ENCODE measurements at places on chromosomes 7 and 10.
A peak's percentile ranks its signal among the peaks of the same experiment; 100 is the strongest.

DNA sequence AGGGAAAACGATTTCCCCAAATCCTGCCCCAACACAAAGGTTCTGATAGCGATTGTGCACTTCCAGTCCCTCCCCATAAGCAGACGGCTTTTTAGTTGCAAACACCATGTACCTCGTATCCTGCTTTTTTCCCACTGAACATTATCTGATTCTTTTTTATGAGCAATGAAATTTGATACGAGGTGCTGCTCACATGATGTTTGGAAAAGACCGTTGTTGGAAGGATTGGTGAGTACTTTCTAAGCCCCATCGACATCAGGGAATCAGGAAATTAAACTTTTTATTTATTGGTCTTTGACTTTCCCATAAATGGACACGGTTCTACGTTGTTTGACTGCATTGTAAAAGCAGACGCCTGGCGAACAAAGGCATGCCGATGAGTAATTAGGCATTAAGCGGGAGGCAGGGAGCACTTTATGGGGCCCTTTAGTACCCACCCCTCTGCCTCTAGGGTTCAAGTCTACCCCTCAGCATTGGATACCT lies 49.4 kb downstream of the TEX36 start:
- DNase-seq = no peak

DNA sequence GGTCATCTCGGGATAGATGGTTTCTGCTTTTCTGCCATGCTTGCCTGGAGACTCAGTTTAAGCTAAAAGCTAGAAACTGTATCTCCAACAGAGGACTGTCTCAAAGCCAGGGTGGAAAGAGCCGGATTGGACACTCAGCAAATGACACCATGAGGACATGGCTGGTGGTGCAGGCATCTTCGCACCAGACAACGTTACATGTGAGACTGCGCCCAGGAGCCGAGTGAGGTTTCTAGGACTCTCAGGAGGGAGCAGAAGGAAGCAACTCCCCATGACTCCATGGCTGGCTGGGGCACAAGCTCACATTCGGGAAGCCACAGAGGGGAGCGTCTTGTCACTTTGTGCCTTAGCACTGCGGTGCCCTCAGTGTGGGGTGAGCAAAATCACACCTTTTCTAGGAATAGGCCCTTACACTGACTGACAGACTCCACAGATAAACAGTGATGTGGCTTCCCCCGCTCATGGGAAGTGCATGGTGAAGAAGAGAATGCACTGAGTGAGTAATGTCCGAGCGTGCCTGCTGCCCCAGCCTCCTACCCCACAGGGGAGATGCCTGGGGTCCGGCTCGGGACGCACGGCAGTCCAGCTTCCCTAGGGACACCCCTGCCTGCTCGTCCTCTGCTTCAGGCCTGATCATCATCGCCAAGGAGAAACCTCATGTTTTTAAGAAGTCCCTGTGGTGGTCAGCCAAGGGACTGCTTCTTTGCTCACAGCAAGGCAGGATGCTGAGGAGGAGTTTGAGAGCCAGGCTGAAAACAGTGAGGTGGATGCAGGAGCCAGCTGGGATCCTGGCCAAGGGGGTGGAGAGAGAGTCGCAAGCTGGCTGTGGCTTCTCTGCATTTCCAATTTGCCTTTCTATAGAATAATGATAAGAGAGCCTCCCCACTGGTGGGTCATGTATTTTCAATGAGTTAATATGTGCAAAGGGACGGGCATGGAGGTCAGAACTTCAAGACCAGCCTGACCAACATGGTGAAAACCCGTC lies 52.2 kb upstream of the FXYD4 start:
- DNase-seq = no peak

GRCh38 chr10:112985690-112986543 lies 35.9 kb downstream of the TCF7L2 start:
- DNase-seq = peak; percentile 50

- no peak for DNase-seq
These were observed 49.6 kb downstream of the COL13A1 start for GRCh38 chr10:69851306-69851705.

- no peak for DNase-seq
These were observed 919 bp downstream of the INPP5F start for GRCh38 chr10:119726676-119727261.

DNA sequence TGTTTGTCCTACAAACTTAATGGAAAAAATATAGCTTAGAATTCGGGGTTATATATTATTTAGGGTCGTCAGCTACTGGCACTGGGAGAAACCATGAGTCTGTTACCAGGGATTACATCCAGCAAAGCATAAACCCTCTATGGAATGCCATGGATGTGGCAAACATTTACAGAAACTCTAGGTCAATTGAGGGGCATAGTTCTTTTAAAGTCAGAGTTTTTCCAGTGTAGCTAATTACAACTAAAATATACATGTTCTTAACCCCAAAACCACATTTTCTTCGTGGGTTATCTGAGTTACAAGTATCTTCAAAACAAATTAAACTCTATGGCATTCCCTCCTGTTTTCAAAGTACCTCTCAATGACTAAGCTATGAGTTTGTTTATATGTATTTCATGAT lies 99.3 kb upstream of the THSD7A start:
- DNase-seq = no peak

- DNase-seq = no peak
These were observed 651 bp upstream of the SKAP2 start for GRCh38 chr7:26865094-26865388.

DNA sequence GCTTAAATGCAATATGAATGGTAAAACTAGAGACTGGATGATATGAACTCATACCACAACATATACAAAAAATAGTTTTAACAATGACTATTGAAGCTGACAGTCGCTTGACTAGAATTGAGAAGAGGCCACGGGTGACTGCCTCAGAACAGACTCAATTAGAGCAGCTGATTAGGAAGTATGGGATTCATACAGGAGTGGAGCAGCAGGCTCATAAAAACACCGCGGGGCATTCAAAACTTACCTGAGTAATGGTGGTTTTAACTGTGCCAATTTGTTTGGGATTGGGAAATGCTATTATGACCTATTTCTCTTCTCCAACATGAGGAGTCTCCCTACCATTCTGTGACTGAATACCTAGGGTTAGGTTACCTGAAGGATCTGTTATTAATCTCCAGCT lies 2.1 kb downstream of the CADPS2 start:
- DNase-seq = no peak

DNA sequence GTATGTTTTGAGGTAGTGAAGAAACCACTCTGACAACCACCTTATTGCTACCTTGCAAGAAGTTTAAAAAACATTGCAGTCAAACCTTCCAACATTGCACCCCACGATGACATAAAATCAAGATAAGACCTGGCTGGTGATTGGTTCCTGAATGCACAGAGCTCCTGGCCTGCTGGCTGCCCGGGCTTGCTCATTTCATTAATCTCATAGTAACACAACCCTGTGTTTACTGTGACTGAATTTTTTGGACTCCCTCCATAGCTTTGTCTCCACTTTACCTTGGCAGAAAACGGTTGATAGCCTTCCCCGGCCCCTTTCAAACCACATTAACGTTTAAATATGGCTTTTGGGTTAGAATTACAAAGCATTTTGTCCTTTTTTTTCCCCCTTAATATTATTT lies 27.5 kb downstream of the VWA2 start:
- DNase-seq = no peak

- DNase-seq = no peak
These were observed 71.6 kb upstream of the BAIAP2L1 start for GRCh38 chr7:98472521-98472954.

- no peak for DNase-seq
These were observed 77.8 kb downstream of the SHH start for GRCh38 chr7:155734445-155734809.

- DNase-seq = no peak
These were observed 103.0 kb downstream of the NXPH1 start for GRCh38 chr7:8536431-8536830.

DNA sequence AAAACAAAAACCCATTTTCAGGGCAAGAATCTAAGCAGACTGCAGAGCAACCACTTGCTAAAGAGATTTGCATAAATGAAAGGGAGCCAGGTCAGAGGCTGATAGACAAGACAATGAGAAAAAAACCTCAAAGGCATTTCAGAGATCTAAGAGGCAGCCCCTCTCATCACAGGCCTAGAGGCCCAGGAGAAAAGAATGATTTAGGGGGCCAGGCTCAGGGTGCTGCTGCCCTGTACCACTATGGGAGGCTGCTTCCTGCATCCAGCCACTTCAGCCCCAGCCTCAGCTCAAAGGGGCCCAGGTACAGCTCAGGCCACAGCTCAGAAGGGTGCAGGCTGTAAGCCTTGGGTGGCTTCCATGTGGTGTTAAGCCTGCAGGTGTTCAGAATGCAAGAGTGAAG lies 3.7 kb upstream of the DNAJC12 start:
- no peak for DNase-seq

DNA sequence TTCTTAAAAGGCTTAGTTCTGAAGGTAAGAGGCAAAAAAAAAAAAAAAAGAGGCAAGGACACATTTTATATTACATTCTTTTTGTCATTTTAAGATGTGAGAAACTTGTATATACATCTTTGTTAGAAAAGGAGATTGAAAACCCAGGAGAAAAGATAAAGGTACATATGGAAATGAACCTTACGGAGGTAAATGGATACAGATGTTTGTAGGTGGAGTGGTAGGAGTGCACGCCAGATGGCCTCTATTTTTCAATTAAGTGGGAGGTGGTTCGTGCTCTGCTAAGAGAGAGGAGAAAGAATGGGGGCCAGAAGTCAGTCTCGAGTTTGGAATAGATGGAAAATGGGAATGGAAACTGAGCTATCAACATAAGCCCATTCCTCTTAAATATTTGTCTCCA lies 622.5 kb upstream of the GHITM start:
- no peak for DNase-seq

DNA sequence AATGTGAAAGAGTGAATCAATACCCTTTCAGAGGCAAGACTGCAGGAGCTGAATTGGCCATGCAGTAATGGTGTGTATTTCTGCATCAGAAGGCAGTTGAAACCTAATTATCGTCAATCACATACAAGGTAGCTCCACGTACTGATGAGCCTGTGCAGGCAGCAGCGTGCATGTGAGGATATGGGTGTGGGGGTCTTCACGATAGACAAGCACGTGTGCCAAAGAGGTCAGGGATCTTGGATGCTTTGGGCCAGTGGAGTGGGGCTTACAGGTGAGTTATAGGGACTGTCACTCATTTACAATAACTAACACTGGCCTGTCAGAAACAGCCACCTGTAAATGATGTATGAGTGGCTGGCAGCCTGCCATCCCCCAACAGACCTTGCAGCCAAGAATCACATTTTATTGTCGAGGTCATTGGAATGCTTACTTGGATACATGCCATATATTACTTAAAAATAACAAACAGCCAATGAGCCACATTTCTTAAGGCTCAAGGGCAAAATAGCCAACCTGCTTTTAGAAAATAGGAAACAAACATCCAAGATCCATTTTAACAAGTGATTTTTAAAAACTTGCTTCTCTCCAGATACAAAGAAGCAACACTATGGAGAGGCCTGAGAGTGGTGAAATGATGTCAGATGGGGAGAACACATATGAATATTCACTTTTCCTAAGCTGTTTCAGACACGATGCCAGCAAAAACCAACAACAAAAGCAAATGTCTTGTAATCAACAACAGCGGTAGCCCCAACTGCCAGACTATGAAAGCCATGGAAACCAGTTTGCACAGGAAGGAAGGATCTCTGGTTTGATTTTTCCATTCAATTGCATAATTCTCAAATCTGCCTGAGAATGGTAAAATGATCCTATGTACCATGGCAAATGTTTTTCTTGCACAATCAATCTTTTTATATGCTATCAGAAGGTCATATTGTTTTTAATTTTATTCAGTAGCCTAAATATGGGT lies 210.7 kb downstream of the SKAP2 start:
- DNase-seq = no peak

DNA sequence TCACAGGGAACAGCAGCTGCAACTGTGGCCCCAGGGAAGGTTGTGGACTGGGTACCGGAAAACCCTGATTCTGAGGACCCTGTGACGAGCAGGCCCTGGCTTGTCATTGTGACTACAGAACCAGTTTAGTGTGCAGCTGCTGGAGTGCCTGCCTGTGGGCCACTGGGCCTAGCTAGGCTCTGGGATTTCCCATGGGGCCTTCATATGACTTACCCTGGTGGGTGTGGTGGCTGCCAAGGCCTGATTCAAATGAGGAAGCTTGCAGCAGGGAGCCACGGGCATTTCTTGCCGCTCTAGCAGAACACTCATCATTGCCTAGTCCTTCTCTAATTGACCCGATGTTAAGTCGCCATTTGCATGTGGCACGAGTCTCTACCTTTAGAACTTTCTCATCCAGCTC lies 14.7 kb upstream of the CAMK2G start:
- peak; percentile 39 for DNase-seq

DNA sequence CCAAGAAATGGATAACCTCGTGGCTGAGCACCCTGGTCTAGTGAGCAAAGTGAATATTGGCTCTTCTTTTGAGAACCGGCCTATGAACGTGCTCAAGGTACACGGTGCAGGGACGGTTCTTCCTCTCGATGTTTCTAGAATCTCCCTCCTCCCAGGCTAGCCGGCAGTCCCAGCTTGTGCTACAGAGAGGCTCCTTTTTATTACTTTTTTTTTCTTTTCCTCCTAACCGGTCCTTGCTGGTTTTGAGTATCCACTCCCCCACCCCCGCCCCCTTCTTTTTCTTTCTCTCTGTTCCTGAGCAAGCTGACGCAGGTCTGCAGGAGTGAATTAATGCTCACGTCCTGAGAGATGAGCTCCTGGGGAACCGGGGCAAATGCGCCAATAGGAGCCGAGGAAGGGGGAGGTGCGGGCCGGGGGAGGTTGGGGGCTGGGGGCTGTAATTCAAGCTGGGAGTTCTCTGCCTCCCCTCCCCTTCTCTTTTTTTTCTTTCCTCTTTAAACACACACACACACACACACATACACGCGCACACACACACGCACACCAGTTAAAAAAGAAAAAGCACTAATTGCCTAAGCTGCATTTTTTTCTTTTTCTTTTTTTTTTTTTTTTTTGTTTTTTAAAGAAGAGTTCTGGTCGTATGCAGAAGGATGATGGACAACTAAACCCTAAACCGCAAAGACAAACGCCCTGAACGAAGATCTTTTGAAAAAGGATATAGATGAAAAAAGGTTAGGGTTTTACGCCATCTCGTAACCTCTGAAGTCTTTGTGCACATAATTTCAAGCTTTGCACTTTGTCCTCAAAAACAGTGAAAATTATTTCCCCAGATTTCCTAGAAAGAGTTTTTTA lies 6.6 kb downstream of the CPA2 start:
- peak; percentile 96 for DNase-seq

- no peak for DNase-seq
These were observed 54.2 kb downstream of the TRIL start for GRCh38 chr7:28903730-28904577.

DNA sequence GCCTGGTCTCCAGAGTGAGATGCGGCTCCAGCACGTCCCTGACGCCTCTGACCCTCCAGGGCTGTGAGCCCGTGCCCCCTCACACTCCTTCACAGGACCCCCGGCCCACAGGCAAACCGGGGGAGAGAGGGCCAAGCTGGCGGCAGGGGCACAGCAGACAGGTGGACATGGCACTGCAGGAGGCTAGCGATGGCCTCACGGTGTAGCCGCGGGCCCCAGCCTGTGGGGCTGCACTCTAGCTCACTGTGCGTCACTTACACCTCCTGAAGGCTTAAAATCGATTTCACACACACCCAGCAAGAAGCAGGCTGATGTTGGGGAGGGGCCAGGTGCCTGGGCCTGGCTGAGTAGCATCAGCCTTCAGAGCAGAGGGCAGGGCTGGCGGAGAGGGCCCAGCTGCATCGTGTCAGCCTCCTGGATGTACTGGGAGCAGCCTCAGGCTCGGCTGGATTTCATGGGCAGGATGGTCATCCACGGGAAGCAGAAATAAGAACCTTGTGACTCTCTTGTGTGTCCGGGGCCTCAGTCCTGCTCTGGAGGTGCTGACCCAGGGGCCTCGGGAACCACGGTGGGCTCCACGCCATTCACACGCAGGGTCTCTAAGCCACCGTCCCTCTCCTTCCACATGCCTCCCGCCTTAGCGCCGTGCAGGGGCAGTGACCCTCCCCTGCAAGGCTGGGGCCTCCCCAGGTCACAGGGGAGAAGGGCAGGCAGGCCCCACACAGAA lies 19.4 kb upstream of the KNDC1 start:
- peak; percentile 26 for DNase-seq
